ENCODE measurements at places on chromosomes 16 and 17.
A peak's percentile ranks its signal among the peaks of the same experiment; 100 is the strongest.

- DNase-seq = peak; percentile 48
These were observed 172.8 kb upstream of the ZNF267 start for GRCh38 chr16:31700530-31701388.

DNA sequence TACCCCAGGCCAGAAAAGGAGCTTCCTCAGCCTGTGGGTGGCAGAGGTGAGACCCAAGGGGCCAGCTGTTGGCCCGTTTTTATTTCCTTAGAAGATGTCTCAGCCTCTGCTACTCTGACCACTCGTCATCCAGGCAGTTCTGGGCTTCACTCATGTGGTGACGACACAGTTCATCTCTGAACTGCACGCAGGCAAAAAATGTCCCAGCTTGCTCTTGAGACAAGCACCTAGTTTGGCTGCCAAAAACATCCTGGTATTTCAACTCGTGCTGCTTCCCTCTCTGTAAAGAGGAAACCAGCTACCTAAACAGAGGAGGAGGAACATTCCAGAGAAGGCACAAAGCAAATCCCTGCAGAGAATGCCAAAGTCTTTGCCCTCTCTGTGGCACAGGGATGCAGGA lies 125.7 kb downstream of the XYLT1 start:
- no peak for DNase-seq

DNA sequence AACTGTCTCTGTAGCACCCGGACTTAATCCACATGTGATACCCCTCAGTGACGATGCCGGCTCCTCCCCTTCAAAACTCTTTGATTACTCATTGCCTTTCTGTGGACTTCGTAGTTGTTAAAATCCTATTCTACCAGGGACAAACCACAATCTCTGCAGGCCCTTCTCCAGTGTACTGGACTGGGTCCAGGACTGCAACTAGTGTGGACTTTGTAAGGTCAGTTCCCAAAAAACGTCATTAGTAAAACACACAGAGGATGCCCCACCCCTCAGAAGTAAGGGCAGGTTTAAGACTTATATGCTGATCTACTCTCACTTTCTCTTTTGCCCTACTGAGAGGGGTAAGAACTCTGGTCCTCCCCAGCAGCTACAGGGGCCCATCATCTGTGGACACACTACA lies 10.5 kb upstream of the NUDT7 start:
- DNase-seq = no peak

DNA sequence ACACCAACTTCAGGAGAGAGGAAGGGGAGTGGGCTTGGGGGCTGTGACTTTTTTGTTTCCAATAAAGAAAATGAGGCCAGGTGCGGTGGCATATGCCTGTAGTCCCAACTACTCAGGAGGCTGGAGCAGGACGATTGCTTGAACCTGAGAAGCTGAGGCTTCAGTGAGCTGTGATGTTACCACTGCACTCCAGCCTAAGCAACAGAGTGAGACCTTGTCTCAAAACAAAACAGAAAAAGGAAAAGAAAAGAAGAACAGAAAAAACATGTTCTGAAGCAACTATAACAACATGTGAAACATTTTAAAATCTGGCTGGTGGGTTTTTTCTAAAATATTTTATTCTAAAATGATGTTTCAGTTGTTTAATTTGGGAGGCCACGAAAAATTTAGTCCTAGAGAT lies 554.0 kb upstream of the ZFHX3 start:
- DNase-seq = no peak

- DNase-seq = peak; percentile 7
These were observed 48.0 kb downstream of the SHCBP1 start for GRCh38 chr16:46573008-46573833.

DNA sequence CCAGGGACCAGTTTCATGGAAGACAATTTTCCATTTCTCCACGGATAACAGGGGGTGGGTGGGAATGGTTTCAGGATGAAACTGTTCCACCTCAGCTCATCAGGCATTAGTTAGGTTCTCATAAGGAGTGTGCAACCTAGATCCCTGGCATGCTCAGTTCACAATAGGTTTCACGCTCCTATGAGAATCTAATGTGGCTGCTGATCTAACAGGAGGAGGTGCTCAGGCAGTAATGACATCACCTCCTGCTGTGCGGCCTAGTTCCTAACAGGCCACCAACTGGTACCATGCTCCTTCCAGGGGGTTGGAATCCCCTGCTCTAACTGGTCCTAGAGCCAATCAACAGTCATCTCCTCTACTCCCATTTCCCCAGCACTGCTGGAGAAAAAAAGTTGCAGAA lies 19.9 kb downstream of the TEX14 start:
- DNase-seq = no peak

- no peak for DNase-seq
These were observed 951 bp upstream of the GPRC5C start for GRCh38 chr17:74430706-74431567.

DNA sequence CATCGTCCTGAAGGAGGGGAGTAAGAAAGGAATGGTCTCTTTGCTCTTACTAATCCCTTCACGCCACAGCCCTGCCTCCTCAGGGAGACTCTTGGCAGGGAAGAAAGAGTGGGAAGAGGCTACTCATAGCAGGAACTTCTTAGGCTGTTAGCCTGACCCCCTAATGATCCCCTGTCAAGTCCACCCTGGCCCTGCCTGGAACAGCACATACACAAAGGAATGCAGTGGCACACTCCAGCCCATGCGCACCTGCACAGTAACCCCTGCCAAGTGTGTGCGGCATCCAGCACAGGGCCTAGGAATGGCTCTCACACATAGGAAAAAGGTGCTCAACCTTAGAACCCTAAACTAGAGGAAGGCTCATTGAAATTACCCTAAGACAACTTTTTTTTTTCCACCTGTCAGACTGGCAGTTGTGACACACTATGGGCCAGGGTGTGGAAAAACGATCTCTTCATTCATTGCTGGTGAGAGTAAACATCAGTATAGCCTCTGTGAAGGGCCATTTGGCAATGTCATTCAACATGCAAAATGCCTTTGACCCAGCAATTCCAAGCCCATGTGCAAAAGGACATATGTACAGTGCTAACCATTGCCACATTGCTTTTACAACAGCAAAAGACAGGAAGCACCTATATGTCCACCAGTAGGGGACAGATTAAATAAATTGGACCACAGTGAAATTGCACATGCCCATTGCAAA lies 50.1 kb downstream of the PIMREG start:
- DNase-seq = no peak

- no peak for DNase-seq
These were observed 39.2 kb upstream of the USP22 start for GRCh38 chr17:21082001-21082436.

DNA sequence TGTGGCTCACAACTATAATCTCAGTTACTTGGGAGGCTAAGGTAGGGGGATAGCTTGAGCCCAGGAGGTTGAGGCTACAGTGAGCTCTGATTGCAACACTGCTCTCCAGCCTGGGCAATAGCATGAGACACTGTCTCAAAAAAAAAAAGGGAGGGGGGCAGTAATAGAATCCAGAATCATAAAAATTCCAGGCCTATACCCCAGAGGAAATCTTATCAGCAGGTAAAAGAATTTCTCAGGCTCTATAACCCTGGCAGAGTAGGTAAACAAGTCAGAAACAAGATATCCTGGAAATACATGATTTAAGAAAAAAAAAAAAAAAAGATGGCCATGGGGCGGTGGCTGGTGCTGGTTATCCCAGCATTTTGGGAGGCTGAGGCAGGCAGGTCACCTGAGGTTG lies 12.9 kb downstream of the SPAG9 start:
- no peak for DNase-seq

DNA sequence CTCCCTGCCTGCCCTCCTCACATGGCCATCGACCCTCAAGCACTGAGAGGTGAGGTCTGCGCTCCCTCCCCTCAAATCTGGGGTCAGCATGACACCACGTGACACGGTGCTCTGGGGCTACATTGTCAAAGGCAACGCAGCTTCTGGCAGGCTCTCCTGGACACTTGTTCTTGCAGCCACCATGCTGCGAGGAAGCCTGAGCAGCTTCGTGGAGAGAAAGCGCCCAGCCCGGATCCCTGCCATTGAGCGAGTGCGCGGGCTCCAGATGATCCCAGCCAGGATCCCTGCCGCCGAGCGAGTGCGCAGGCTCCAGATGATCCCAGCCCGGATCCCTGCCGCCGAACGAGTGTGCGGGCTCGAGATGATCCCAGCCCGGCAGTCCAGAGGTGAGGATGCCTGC lies 70.9 kb upstream of the METRNL start:
- no peak for DNase-seq

DNA sequence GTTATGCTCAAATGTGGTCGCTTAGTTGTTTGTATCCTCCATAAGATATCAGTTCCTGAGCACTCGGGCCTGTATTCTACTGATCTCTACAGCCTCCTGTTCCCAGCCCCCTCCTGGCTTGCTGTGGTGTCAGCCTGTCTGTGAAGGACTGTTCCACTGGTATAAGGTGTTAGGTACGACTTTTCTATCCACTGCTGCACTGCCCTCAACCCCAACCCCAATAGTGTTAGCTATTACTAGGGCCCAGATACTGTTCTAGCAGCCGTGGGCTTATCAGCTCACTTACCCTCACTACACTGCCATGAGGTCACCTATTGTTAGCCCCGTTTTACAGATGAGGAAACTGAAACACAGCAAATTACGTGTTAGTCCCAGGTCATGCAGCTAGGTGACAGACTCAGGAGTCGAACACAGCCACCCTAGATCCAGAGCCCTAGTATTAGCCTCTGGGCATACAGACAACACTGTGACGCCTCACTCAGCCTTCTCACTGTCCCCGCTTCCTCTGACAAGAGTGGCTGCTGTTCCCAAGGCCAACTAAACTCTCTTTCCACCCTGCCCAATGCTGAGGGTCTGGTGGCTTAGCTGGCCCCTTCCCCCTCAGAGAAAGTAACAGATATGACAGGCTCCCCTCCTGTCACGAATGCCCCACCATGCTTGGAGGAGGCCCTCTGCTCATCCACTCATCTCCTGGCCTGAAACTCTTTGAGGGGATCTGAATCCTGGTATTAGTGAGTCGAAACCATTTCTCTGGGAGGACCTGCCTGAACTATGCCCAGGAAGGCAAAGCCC lies 25.6 kb upstream of the ZNF652 start:
- no peak for DNase-seq

All from GF-D8 (cell line).